A549 treated with CpdA at 1 μM for 4 hours (cell line): ENCODE measurements at places on chromosomes 2 and 18. TPM values are rescaled to one million over a fixed set of nuclear protein-coding genes. Genes with fewer than 3 reads are reported as not detected.

Gene KCNG2
- not detected in 5 replicates for total RNA-seq

Gene CFC1
- total RNA-seq = not detected in 5 replicates

Gene SATB2
- total RNA-seq = 2.9 to 4.2 TPM (median 3.4 TPM) in 5 replicates

Gene HOXD11
- 6.1 to 8.3 TPM (median 6.6 TPM) in 5 replicates for total RNA-seq

Gene CCDC68
- 2.4 to 4.5 TPM (median 3.6 TPM) in 5 replicates for total RNA-seq

Gene HOXD13
- total RNA-seq = 0.16 to 0.34 TPM (median 0.30 TPM) in 5 replicates

Gene DNAJC5G
- not detected in 5 replicates for total RNA-seq
